ENCODE measurements at places on chromosomes 4 and X.

- no peak for DNase-seq
Observed at GRCh38 chr4:84631573-84631972, 48.6 kb downstream of the CDS1 start.

DNA sequence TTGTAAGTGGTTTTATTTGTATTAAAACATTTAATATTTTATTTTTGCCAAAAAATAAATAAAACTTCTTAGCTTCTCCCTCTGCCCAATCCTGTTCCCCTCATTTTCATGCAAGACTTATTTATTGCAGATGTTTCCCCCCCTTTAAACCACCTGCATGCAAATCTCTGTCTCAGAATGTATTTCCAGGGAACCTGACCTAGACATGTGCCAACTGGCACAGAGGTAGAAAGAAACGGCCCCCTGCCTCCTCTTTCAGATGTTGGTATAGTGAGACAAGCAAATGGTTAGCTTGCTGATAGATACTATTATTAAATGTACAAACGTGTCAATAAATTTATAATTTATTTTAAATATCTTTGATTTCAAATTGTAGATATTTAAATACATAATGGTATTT is 47.1 kb downstream of the KLF3 start:
- DNase-seq = no peak

- DNase-seq = no peak
Observed at GRCh38 chr4:61890321-61890720, 690.2 kb downstream of the ADGRL3 start.

DNA sequence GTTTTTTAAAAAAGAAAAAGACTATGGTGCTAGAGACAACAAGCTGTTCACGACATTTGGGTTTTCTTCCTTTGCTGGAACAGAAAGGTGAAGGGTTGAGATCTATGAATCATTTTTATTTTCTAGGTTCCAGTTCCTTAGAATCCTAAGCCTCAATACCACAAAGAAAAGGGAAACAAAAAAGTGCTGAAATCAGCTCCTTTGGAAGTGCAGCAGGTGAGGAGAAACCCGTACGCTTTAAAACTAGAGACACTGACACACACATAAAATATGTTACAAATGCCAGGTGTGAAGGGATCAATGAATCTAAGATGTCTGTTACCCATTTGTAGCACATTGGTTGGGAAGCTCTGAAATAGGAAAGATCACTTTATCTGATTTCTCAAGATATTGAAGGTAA is 125.2 kb downstream of the AREG start:
- no peak for DNase-seq

- peak; percentile 49 for DNase-seq
Observed at GRCh38 chr4:181078196-181078595, 1165.0 kb upstream of the TENM3 start.

DNA sequence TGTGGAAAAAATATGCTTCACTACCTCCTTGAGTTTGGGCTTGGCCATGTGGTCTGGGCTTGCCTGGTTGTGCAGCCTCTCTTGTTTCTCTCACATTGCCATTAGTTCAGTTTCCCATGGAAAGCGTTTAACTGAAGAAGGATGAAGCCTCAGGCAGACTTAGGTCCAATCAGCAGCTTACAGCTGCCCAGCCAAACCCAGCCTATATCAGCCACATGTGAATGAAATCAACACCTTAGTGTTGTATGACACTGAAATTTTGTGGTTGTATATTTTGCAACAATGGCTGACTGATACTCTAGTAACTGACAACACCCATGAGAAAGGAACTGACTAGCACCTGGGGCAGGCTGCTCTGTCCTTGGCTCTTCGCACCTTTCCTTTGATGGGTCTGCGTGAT is 81.2 kb downstream of the KLF8 start:
- no peak for DNase-seq

DNA sequence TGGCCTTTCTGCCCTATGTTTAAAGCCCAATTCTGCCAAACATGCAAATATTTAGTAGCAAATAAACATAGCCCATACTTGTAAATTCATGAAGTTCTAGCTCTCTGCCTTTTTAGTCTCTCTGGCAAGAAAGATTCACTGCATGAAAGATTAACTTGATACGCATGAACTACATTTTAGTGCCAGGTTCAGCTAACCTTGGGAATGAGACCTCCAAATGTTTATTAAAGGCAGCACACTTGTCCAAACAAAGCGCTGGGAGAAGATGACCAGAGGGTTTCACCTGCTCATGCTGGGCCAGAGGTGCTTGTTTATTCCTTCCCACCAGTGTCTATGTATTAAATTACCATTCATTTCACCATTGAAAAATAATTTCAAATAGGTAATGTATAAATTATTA is 44.5 kb upstream of the IL1RAPL1 start:
- no peak for DNase-seq

DNA sequence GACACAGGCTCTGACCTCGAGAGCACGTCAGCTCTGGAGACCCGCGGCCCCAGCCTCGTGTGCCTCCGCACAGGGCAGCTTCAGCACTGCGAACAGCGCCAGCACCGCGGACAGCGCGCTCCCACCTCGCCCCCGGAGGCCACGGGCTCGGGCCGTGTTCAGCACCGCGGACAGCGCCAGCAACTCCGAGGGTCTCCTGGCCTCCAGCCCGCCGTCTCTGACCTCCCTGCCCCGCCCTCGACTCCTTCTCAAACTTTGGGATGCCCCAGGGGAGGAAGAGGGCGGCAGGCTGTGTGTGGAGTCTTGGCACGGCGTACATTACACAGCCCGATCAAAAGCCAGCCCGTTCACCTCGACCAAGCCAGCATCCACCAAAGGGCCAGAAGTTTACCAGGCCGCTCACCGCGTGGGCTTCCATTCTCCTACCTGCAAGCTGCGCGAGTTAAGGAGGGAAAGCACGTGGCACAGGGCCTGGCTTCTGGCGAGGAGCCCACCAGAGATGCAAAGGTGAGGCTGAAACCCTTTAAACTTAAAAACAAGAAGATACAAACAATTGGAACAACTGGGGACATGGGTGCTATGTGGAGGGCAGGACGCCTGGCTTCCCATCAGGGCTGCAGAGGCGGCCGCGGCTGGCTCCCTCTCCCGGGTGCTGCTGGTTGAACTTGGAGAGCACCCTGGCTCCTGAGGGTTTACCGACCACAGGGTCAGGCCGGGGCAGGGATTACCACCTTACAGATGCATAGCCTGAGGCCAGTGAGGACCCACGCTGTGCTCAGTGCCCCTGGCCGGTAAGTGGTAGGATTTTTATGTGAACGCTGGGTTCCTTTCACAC is 4.5 kb upstream of the NKX1-1 start:
- DNase-seq = peak; percentile 40
